Activated effector memory CD4-positive, alpha-beta T cell treated with Interleukin-2 at 50 U/mL for 16 hours (primary cell): ENCODE measurements at places on chromosomes 5 and 9.

GRCh38 chr9:136222166-136222905 is 17.4 kb upstream of the LHX3 start:
- no peak for DNase-seq

DNA sequence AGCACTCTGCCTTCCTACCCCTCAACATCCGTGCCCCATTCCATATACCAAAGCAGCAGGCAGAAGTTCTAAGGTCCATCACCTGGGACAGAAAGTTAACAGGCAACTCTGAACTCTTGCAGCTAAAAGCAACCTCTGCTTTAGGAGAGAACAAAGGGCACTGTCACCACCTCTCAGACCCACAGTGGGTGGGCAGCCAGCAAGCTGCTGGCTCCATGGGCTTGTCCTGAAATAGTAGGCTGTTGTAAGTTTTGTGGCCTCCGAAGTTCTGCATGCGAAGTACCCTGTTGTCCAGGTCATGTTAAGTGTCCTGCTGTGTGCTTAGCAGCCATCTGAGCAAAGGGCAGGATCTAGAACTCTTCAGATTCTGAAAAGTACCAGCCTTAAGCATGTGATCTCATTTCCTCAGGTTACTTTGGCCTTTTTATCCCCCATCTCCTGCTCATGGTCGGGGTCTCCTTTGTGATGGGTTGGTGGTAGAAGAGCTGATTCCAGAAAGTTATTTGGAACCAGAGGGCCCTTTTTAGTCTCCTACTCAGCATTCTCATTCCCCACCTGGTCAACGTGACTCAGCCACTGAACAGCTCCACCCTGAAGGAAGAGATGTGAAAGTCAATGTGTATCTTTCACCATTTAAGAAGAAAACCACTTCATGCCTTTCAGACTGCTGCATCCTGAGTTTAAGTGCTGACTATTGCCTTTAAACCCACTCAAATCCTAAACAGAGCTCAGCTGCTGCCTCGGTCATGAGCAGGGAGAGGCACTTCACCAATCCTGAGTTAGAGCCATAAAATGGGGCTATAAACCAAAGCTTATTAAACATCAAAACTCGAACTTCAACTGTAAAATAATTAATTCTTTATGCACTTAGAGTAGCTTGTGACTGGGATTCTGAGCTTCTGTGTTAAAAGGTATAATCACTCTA is 121.4 kb downstream of the DPYSL3 start:
- no peak for DNase-seq

- no peak for DNase-seq
Measured at GRCh38 chr5:168313596-168314204, 22.3 kb downstream of the WWC1 start.

GRCh38 chr5:33474004-33474403 is 33.2 kb downstream of the TARS1 start:
- DNase-seq: no peak

GRCh38 chr5:171306166-171306565 is 2.9 kb upstream of the TLX3 start:
- DNase-seq: no peak

DNA sequence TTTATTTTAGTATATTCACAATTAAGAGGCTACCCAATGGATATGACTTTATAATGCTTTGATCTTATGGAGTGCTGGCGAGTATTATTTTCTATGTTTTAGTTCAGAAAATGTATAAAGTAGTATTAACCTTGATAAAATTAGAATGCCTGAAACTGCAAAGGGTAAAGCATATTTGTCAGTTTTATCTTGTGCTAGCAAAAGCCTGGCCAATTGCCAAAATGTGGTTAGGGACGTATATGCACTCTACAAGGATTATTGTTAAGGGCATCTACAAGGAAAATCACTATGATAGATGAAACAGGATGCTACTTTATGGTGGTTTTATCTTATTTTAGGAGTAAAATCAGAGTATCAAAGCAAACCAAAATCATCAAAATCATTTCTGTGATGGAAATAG is 281.7 kb downstream of the CCDC171 start:
- DNase-seq: no peak

DNA sequence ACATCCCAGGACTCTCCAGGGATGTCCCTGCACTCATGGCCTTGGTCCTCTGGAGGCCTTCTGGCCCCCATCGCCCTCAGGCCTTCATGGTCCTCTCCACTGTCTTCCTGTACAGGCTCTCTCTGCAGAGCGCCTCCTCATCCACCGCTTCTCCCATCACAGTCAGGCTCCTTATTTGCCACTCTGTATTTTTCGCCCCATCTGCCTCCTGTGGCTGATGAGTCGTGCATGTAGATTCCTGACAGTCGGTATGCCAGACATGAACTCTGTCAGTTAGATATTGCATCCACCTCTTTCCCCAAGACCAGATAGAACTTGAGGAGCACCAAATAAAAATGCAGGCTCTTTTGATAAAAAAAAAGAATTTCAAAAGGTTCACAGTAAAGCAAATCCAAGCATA is 362.8 kb downstream of the IRX1 start:
- DNase-seq: no peak

DNA sequence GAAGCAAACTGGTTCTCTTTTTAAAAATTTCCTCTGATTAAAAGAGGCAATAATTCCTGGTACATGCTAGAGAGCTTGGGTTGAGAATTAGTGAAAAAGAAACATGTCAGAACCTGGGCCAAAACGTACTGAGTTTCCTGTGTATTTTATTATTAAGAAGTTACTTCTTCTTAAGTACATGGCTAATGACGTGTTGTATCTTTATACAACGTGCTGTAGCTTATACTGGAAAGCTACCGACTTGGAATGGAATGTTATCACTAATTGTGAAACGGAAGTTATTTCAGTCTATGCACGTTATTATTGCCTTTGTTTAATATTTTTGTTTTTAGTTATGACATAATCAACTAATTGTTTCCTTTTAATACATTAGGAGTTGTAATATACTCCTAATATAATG is 43.1 kb downstream of the ZNF366 start:
- no peak for DNase-seq

- no peak for DNase-seq
Measured at GRCh38 chr5:123452401-123452800, 29.2 kb upstream of the CEP120 start.

DNA sequence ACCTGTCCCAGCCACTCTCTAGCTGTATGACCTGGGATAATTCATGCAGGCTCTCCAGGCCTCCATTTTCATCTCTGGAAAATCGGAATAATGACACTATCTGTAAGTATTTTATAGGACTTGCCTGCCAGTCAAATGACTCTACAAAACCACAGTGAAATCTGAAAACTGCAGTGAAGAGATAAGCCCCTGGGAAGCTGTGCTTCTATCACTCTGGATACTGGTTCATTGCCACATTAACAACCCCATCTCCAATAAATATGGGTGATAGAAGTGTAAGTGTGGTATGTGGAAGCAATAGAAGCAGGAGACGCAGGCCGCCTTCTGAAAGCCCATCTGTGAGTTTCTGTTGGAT is 31.8 kb downstream of the WHRN start:
- DNase-seq: no peak

GRCh38 chr5:31703757-31704156 is 64.8 kb downstream of the PDZD2 start:
- no peak for DNase-seq

DNA sequence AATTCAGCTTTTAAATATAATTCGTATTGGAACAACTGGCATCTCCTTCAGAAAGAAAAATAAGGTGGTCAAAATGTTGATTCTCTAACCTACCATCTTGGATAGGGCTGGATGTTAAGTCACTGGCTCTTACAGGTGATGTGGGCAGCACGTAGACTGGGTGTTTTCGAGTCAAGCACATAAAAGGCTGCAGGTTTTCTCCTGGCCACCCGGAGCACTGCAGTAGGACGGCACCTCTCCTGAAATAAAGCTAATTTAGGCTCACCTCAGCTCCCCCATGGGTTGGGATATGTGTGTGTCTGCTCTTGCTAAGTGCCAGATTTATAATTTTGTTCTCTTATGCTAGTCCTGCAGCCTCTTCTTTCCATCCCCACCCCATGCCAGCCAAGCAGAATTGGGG is 80.3 kb downstream of the IQGAP2 start:
- DNase-seq: no peak

DNA sequence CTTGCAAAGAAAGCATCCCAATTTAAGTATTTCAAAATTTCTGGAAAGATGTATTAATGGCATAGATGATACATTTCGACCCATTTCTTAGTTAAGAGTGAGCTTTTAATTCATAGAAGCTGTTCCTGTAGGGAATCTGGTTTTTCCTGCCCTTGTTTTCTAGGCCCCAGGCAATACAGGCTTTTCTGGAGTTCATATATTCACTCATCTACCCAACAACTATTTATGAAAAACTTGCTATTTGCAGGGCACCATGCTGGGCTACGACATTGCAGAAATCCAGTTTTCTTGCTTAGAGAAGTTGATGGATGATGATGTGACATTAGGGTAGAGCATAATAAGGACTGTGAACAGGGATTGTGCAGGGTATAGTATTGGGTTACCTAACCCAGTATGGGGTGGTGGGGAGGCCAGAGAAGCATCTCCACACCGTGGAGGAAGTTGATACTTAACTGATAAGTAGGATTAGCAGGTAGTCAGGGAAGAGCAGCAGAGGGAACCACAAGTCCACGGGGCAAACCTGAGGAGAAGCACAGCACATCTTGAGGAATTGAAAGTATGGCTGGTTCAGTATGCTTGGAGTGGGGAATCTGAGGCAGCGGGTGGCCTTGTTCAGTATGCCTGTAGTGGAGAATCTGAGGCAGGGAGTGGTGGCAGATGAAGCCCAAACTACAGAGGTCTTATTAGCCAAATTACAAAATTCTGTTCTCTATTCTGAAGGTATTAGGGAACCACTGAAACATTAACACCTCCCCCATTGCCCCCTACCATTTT is 247.5 kb downstream of the ARRDC3 start:
- no peak for DNase-seq

- no peak for DNase-seq
Measured at GRCh38 chr5:81398741-81399140, 4.8 kb upstream of the ACOT12 start.

- DNase-seq: no peak
Measured at GRCh38 chr9:4174546-4175175, 125.2 kb downstream of the GLIS3 start.

DNA sequence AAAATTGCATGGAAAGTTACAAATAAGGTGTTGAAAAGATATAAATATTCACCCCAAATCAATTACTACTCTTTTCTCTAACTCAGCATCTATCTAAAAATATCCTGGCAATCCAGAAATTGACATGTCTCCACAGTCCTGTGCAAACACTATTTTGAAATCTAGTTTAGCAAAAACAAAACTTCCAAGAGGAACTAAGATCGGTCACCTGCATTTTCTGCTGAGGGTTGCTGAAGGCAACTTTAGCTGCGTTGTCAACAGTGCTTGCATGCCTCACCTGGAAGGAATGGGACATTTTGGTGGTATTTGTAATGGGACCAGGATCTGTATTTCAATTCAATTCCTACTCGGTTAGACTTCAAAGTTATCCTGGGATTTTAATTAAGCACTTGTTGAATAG is 398.3 kb downstream of the NTRK2 start:
- DNase-seq: no peak

DNA sequence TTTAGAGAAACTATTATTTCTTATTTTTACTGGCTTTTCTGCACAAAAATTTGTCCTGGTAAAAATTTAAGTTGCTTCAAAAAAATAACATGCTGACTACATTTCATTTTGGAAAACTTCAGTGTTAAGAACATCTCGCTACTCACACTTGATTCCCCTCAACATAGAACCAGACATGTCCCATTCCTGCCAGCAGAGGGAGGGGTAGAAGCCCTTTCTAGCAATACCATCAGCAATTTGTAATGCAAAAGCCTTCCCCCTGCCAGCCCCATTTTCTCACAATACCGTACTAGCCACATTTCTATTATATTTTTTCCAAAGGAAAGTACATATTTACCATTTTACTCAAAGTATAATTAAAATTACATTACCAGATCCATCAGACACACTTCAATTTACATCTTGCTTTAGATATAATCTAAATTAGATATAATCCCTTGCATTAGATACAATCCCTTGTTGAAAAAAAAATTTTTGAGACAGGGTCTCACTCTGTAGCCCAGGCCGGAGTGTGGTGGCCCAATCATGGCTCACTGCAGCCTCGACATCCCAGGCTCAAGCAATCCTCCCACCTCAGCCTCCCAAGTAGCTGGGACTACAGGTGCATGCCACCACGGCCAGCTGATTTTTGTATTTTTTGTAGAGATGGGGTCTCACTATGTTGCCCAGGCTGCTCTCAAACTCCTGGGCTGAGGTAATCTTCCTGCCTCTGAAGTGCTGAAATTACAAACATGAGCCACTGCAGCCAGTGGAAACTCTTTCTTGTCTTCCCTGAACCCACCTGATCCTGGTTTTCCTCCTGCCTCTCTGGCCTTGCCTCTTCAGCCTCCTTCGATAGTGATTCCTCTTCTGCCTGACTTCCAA is 39.6 kb upstream of the IDNK start:
- no peak for DNase-seq
